ENCODE measurements at places on chromosomes 11 and 22.

DNA sequence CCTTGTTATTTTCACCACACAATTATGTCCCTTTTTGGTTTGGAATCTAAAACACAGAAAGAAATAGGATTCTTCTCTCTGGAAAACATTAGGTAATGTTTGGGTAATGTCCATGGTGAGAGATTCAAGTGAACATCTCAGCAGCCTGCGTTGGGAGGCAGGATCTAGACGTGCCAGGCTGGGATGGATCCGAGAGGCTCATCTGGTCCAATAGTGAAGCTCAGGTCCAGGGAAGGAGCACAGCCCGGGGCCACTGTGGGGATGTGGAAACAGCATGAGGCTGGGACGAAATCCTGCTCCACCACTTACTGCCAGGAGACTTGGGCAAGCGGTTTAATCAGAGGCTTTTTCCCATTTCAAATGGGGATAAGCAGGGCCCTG lies 109.9 kb downstream of the CSNK2A3 start:
- no peak for DNase-seq

DNA sequence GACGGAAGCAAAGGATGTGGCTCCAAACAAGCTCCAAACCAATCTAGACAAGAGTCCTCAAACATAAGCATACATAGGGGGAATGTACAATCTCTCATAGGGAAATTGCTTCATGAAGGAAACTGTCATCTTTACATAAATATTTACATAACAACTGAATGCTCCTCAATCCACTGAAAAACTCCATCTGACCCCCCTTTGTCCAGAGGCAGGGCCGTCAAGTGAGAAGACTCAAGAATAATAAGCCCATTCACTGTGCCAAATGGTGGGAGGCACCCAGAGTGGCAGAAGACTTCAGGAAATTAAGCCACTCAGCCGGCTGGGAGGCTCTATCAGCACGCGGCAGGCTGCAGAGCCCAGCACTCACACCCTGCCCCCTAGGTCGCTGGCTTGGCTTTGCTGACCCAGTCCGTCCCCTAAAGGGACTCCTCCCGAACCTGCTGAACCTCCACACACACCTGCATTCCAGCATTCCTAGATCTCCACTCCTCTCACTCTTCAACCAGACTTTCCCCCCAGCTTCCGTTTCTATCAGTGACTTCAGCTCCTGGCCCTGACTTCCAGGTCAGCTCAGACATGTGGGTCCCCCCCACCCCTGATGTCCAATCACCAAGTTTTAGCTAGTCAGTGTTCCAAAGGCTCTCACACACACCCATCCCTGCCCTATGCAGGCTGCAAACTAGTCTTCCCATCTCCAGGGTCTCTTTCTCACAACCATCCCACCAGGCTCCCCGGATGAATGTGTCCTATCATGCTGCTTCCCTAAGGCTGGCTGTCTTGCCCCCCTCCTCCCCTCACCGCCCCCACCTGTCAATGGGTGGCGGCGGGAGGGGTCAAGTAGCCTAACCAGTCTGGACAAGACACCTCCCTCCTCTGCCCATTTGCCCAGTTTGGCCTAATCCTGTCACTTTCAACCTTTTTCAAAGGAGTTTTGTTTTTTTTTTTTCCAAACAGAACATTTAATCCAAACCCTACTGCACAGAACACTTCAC lies 11.3 kb downstream of the VPS37C start:
- DNase-seq = peak; percentile 49

GRCh38 chr11:120562806-120563425 lies 51.4 kb downstream of the GRIK4 start:
- DNase-seq = peak; percentile 20

- DNase-seq = no peak
Measured at GRCh38 chr11:17673951-17674350, 45.4 kb upstream of the MYOD1 start.

DNA sequence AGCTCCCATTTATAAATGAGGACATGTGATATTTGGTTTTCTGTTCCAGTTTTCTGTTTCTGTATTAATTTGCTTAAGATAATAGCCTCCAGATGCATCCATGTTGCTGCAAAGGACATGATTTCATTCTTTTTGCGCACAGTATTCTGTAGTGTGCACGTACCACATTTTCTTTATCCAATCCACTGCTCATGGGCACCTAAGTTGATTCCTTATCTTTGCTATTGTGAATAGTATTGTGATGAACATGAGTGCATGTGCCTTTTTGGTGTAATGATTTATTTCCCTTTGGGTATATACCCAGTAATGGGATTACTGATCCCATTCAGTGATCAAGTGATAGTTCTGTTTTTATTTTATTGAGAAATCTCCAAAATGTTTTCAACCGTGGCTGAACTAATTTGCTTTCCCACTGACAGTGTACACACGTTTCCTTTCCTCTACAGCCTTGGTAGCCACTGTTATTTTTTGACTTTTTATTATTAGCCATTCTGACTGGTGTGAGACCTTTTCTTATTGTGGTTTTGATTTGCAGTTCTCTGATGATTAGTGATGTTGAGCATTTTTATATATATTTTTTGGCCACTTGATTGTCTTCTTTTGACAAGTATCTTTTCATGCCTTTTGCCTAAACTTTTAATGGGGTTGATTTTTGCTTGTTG lies 226.0 kb upstream of the ANO3 start:
- no peak for DNase-seq

All from cardiac muscle cell (in vitro differentiated cells and primary cell).